ENCODE measurements at places on chromosomes 16 and 17.

GRCh38 chr16:23124315-23124714, 24.9 kb downstream of the USP31 start:
- no peak for DNase-seq

DNA sequence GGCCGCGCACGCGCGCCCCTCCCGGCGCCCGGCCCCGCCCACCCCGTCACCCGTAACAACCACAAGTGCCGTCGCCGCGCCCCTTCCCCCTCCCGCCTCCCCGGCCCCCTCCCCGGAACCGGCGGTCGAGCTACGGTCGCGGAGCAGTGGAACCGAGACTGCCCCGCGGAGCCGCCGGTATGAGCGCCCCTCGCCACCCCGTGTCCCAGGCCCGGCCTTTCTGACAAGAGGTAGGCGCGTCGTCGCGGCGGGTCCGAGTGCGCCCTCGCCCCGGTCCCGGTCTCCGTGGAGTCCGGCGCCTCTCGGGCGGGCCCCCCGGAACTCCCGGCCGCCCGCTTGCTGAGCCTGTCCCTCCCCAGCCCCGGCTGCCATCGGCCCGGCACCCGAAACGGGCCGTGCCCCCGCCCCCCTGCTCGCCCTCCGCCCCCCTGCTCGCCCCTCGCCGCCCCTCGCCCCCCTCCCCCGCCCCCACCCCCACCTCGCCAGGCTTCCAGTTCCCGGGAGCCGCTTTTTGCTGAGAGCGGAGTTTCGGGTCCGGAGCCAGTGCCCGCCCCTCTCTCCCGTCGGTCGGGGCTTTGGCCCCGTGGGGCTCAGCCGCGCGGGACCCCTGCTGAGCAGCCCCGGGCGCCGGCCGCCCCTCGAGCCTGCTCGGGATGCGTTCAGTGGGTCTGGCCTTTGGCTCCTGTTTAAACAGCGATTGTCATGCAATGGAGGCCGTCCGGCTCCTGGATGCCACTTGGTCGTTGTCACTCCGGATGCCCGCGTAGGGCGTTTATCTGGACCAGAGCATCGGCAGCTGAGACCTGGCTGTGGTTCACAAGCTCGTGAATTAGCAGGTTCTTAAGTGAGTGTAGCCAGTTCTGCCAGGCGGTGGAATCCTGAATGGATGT, at the start of gene SEC14L1:
SEC14L1 (plus strand) TSS at position 92 of the 890 bp plus-strand sequence. CDS start 2,628 bp downstream, outside the sequence.
- peak; percentile 87 for DNase-seq

GRCh38 chr16:3012246-3012645, 477 bp upstream of the CLDN9 start:
- no peak for DNase-seq

DNA sequence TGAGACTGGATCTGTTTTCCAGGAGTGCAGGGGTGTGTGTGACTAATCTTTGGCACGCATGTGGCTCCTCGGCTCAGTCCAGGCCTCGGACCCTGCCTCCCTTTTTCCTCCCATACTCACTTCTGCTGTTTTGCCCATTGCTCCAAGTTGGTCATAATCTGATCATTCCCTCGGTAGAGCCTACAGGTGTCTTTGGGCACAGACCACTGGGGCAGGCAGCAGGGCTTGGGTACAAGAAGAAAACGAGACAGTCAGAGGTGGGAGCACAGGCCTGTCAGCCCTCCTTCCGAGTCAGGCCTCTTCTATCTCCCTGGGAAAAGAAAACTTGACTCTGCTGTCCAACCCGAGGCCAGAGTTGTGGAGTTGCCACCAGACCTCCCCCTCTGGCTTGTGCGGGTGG, 29.8 kb downstream of the DHX38 start:
- DNase-seq: no peak

- DNase-seq: no peak
Measured at GRCh38 chr17:45702666-45703266, 81.4 kb upstream of the CRHR1 start.

DNA sequence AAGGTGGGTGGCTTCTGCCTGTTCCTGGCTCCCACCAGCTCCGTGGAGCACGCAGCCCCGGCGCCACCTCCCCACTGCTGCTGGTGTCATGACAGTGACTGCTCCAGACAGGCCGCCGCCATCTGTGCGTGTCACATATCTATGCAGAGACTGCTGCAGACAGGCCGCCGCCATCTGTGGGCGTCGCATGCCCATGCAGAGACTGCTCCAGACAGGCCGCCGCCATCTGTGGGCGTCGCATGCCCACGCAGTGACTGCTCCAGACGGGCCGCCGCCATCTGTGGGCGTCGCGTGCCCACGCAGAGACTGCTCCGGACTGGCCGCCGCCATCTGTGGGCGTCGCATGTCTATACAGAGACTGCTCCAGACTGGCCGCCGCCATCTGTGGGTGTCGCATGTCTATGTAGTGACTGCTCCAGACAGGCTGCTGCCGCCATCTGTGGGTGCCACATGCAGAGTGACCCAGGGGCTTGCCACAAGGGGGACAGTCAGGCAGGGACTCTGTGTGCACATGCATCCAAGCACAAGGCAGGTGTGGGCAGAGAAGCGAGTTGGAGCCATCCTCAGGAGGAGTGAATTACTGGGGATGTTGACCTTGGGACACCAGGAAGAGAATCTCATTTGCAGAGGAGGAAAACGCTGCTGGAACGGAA, 3.3 kb upstream of the FN3KRP start:
- no peak for DNase-seq

GRCh38 chr17:11997972-11998233, 628 bp upstream of the ZNF18 start:
- DNase-seq: no peak

GRCh38 chr16:77169650-77170236, 21.2 kb upstream of the MON1B start:
- peak; percentile 28 for DNase-seq

- no peak for DNase-seq
Measured at GRCh38 chr17:77142689-77143088, 1.9 kb downstream of the SEC14L1 start.

GRCh38 chr17:35073183-35073790, 9.8 kb upstream of the RFFL start:
- DNase-seq: no peak

DNA sequence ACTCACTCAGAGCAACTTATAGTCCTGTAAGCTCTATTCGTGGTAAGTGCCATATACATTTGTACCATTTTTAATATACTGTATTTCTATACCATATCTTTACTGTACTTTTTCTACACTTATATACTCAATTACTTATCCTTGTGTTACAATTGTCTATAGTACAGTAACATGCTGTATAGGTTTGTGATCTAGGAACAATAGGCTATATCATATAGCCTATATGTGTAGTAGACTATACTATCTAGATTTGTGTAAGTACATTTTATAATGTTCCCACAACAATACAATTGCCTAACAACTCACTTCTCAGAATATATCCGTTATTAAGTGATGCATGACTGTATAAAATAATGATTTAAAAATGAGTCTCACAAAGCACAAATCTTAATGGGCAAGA, 123.3 kb upstream of the NACA2 start:
- DNase-seq: no peak

DNA sequence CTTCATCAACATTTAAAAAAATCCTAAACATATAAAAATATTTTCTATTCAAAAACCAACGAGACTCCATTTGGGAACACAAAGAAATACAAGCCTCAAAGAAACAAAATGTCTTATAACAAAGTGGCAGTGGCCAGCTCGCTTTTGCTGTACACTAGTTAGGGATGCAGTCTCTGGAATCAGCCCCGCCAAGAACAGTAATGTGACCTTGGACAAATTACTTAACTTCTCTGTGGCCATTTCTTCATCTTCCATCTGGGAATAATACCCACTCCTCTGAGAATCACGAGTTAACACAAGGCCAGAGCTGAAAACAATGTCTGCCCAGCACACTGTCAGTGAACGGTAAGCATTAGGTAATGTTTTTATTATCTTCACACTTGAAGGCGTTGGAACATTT, 5.6 kb downstream of the STAT5B start:
- no peak for DNase-seq

GRCh38 chr17:65018610-65019316, 37.8 kb downstream of the GNA13 start:
- peak; percentile 48 for DNase-seq

DNA sequence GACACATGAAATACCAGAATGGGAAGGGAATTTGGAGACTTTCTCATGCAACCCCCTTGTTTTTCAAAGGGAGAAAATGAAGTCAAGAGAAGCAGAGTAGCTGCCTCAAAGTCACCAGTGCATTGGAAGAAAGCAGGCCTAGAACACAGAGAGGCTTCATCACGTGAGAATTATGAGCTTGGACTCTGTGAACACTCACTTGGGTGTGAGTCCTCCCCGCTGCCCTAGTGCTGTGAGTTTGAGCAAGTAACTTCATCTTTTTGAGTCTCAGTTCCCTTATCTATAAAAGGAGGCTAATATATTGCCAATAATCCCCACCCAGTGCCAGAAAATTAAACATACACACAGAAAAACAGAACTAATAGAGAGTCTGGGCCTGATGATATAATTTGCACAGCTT, 315.8 kb downstream of the XYLT1 start:
- no peak for DNase-seq

- DNase-seq: no peak
Measured at GRCh38 chr17:65328567-65328966, 191.4 kb downstream of the RGS9 start.

DNA sequence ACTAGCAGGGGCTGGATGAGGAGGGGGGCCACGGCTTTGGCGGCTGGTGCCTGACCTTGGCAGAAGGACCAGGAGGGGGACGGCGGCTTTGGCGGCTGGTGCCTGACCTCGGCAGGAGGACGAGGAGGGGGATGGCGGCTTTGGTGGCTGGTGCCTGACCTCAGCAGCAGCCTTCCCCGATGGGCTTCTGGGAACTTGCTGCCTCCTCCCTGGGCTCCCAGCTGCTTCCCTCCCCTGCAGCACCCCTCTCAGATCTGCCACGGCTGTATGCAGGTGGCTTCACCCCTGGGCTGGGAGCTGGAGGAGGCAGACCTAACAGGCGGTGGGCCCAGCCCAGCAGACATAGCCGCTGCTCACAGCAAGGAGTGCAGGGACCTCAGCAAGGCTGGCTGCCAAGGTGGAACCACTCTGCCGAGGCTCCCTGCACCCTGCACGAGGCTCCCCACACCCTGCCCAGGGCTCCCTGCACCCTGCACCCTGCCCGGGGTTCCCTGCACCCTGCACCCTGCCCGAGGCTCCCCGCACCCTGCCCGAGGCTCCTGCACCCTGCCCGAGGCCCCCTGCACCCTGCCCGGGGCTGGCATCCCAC, 38.4 kb upstream of the CBFA2T3 start:
- DNase-seq: no peak

DNA sequence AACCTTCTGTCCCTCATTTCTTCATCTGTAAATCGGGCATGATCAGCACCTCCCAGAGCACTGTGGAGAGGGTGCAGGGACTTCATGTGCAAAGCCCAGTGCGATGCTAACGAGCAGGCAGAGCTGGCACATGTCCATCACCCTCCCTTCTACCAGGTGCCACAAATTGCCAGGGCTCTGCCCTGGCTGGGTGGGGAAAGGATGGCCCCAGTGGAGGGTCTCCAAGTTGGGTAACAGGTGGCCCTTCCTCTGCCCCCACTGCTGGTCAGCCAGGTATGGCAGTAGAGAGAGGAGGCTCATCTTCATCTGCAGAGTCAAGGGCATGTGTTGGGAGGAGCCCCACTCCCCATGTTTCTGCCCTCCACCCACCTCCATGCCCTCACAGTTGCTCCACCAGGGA, 61.5 kb upstream of the CDH5 start:
- DNase-seq: no peak

DNA sequence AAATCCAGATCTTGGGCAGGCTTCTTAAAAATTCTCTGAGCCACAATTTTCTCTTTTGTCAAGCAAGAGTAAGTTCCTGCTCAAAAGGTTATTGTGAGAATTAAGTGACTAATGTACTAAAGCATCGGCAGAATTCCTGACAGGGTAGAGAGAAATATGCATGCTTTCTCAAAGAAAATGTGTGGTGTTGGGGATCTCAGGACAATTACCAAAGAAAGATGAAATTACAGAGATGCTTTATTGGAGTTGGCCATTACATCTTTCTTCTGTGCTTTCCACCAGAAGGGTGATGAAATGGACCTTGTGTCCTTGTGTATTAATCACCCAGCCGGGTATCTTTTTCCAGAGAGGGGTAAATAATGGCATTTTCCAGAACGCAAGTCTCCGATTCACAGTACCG, 1.7 kb upstream of the USP43 start:
- no peak for DNase-seq

DNA sequence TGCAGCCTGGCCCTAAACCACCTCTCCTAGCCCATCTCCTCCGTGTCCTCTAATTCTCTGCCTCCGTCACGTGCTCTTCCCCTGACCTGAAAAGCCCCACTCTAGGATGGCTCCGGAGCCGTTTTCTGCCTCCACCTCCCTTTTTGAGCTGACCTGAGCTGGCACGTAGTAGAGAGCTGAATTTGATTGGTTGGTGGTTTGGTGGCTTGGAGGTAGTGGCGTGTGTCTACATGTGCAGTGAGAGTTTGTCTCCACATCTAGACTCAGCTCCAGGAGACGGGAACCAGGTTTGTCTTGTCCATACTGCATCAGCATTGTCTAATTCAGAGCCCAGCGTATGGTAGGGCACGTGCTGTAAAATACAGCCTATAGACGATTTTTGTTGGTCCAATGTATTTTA, 3.0 kb downstream of the SBK1 start:
- no peak for DNase-seq

DNA sequence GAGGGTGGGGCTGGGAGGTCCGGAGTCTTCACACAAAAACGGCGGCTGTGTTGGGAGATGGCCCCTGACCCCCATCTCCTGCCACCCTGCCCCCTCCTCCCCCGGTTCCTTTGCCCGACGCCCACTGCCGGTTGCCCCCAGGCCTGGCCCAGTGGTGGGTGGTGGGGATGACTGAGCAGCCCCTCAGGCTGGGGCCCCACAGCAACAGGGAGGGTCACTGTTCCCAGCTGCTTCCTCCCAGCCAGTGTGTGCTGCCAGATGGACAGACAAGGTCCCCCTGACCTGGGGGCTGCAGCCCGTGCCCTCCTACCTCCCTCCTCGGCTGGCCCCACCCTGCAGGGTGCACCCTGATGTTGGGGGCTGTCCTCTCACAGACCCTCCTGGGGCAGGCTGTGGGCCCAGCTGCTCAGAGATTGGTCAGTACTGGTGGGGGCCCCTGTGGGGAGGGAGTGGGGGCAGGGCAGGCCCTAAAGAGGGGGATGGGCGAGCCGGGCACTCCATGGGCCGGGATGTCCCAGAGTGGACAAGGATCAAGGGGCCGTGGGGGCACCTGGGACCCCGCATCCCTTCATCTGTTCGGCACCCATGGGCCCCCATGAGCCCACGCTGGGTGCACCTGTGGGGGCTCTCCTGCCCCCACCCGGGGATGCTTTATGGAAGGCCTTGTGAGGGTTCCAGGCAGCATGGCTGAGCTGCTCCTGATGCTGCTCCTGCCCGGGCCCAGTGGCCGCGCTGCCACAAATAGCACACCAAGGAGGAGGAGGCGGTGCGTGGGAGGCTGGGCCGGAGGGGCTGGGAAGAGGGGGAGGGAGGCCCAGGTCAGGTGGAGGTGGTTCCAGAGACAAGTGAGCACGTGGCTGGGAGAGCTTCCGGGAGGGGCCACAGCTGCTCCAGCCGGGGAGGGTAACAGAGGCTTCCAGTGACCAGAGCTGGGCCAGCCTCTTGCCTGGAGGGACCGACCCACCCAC, 5.1 kb downstream of the C1QTNF8 start:
- no peak for DNase-seq

GRCh38 chr16:6375465-6376075, 957.1 kb upstream of the RBFOX1 start:
- DNase-seq: peak; percentile 36

All from cerebellar cortex (tissue), 1 donor.